PC-3 (cell line): ENCODE measurements at places on chromosomes 7 and 10. TPM values are rescaled to one million over a fixed set of nuclear protein-coding genes. Genes with fewer than 3 reads are reported as not detected.

SUN3 gene
- not detected in 2 replicates for total RNA-seq

HOXA5 gene
- total RNA-seq: 7.0 and 7.5 TPM in 2 replicates

OR9A2 gene
- not detected in 2 replicates for total RNA-seq

GRID1 gene
- not detected in 2 replicates for total RNA-seq

ZNF735 gene
- not detected in 2 replicates for total RNA-seq

NDUFA5 gene
- total RNA-seq: 42.7 and 46.9 TPM in 2 replicates

DNA sequence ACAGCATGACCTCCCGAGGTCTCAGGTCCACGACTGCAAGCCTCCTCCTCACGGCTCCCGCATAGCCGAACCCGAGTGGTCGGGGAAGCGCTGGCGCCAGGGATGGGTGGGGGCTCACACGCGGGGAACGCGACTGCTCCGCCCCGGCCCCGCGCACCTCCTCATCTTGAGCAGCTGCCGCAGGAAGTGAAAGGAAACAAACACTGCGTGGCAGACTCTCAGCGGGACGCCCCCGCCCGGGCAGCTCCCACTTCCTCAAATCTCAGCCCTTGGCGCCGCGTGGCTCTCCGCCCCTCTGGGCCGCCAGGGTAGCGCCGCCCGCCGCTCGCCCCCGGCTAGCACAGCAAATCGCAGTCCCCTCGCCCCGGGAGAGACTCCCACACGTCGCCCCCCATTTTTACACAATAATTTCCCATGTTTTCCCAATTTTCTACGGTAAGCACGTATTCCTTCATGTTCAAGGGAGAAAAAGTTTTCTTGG lies at the start of gene TMEM243:
Gene TMEM243 (minus strand): TSS at position 188 of the 481 bp plus-strand sequence. CDS start 229 bp downstream, outside the sequence.
- H3K4me1 ChIP-seq: peaks cover 8% of the 10 kb centered on the region; the same call in 1 of the 2 replicates
- peak within 1 kb of the TSS; percentile 94 for H3K4me3 ChIP-seq
- peak; percentile 54 for DNase-seq
- H3K27me3 ChIP-seq: no peaks in the 10 kb centered on the region

DNA sequence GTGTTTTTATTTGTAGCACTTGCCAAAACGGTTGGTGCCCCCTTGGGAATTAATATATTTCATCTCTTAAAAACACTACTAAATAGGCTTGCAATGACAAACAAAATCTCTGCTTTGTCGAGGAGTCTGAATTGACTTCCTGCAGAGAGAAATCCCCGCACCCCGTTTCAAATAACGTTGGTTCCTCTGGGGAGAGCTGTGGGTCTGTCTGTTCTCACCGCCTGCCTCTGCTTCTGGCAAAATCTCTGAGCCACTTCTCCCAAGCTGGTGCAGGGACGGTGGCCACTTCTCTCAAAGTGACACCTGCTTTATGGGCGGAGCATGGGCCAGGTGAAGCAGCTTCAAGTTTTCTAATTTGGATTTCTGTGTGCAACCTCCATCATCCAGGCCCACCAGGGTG lies 186.3 kb upstream of the ADARB2 start:
- no peak overlapping the region for H3K27ac ChIP-seq
- no peak overlapping the region for H3K4me3 ChIP-seq
- no peak for DNase-seq
- H3K4me1 ChIP-seq: no peaks in the 10 kb centered on the region
- H3K27me3 ChIP-seq: no peaks in the 10 kb centered on the region
- no peaks in the 10 kb centered on the region for H3K36me3 ChIP-seq

DNA sequence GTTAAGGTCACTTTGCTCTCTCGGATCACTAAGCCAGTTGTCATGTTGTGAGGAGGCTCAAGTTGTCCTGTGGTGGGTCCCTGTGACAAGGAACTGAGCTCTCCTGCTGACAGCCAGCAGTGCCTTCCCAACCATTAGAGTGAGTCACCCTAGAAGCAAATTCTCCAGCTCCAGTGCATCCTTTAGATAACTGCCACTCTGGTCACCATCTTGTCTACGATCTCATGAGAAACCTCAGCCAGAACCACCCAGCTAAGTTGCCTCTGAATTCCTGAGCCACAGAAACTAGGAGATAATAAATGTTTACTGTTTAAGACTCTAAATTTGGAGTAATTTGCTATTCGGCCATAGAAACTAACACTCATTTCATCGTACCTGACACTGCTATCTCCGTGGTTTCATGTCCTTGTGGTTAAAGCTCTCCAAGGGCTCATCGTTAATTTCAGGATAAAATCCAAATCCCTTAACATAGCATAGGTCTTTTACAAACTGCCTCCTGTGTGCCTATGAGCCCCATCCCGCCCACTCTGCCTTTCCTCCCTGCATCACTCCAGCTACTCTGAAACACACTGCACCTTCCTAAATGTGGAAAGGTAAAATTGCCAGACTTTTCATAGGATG lies 56.5 kb upstream of the WIPF3 start:
- no peak overlapping the region for H3K27ac ChIP-seq
- H3K36me3 ChIP-seq: no peaks in the 10 kb centered on the region
- H3K4me1 ChIP-seq: peaks cover 9% of the 10 kb centered on the region
- no peak overlapping the region for H3K4me3 ChIP-seq
- H3K27me3 ChIP-seq: no peaks in the 10 kb centered on the region

DNA sequence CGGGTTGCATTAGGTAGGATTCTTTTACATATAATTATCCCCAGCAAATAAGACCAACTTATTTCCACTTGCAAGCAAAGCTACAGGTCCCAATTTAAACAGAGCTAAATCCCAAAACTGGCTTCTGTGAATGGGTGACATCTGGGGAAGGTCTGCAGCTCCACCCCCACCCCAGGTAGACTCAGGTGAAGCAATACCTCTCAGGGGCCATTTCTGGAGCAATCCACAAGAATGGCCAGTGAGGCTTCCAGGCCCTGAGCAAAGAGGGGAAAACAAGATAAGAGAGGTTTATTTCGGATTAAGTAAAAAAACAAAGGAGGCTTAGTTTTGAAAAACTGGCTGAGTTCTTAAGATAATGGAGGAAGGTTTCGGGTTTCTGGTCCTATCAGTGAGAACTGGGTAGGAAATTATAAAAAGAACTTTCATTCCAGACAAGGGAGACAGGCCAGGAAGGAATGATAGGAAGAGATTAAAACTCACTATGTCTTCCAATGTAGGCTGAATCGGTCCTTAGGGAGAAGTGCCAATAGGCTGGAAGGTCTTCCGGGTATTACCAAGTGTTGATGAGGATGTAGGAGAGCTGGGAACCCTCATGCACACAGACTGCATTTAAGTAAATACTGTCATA lies 25.4 kb downstream of the SH3PXD2A start:
- H3K4me3 ChIP-seq: no peak overlapping the region
- H3K36me3 ChIP-seq: no peaks in the 10 kb centered on the region
- no peak for DNase-seq
- H3K4me1 ChIP-seq: peaks cover 29% of the 10 kb centered on the region

- H3K36me3 ChIP-seq: no peaks in the 10 kb centered on the region
- DNase-seq: peak; percentile 21
- H3K4me3 ChIP-seq: no peak overlapping the region
- no peaks in the 10 kb centered on the region for H3K27me3 ChIP-seq
Measured at GRCh38 chr10:43317422-43317821, 50.6 kb upstream of the RASGEF1A start.

DNA sequence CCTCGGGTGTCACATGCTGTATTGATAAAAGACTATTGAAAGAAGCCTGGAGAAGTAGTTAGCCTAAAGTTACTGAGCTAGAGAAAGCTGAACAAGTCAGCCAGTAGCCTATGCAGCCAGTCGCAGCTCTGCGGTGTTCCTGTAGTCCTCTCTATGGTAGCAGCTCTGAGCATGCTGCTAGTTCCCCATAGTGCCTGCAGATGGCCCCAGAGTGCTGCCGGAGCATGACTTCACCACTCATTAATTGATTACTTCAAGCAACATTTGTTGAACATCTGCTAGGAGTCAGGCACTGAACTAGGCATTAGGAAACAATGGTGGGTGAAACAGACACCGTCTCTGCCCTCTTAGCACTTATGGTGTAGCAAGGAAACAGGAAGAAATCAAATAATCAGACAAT lies 422.7 kb downstream of the SORCS3 start:
- no peaks in the 10 kb centered on the region for H3K27me3 ChIP-seq
- no peak overlapping the region for H3K4me3 ChIP-seq
- no peaks in the 10 kb centered on the region for H3K4me1 ChIP-seq

GRCh38 chr10:102657984-102658724 lies 13.9 kb downstream of the TRIM8 start:
- H3K4me1 ChIP-seq: no peaks in the 10 kb centered on the region
- peaks cover 3% of the 10 kb centered on the region for H3K36me3 ChIP-seq
- no peaks in the 10 kb centered on the region for H3K27me3 ChIP-seq
- no peak overlapping the region for H3K27ac ChIP-seq
- peak; percentile 15 for DNase-seq

- H3K27me3 ChIP-seq: peaks cover 64% of the 10 kb centered on the region
- H3K36me3 ChIP-seq: no peaks in the 10 kb centered on the region
- H3K4me3 ChIP-seq: no peak overlapping the region
- DNase-seq: peak; percentile 42
- no peak overlapping the region for H3K27ac ChIP-seq
Measured at GRCh38 chr7:21641546-21641945, 98.7 kb downstream of the DNAH11 start.

DNA sequence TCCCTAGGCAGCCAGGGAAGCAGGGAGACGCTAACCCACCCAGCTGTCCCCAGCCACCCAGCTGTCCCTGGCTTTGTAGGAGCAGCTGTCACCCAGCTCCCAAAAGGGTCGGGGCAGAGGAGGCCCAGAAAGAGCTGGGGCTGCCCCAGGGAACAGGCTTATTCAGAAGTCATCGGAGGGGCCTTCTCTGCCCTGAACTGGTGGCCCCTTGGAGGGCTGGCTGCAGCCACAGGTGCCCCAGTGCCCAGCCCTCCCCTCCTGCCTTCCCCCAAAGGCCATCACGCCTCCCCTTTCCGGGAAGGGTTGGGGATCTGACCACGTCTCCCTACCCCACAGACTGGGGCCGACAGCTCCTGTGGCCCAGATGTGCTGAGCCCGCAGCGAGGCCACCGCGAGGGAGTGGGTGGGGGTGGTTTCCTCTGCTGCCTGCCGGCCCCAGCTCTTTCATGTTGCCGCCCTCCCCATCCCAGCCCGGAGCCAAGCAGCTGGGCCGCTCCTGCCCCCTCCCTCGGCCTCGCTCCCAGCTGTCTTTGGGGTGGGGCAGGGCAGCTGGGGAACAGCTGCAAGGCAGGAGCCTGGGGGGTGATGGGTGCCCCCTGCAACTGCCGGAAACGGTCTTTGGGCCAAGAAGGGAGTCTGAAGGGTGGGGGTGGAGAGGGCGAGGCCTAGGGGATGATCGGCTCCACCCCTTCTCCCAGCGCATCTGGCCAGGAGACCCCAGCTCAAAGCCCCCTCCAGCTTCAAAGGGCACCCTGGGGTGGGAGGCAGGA lies 16.8 kb downstream of the TRIM8 start:
- H3K4me3 ChIP-seq: no peak overlapping the region
- H3K27me3 ChIP-seq: no peaks in the 10 kb centered on the region
- no peak for DNase-seq
- H3K27ac ChIP-seq: no peak overlapping the region
- H3K4me1 ChIP-seq: no peaks in the 10 kb centered on the region

GRCh38 chr7:105581066-105581811 lies at the start of gene EFCAB10:
EFCAB10 (minus strand) TSS chr7:105581493; CDS start chr7:105581463, 30 bp downstream.
- H3K36me3 ChIP-seq: no peaks in the 10 kb centered on the region
- no peak for DNase-seq
- 0 out of 2 replicates have a peak, but pooled peaks cover 5% of the 10 kb centered on the region for H3K4me1 ChIP-seq
- H3K4me3 ChIP-seq: no peak within 1 kb of the TSS

- H3K4me3 ChIP-seq: no peak overlapping the region
- H3K36me3 ChIP-seq: no peaks in the 10 kb centered on the region
- DNase-seq: no peak
- H3K27me3 ChIP-seq: no peaks in the 10 kb centered on the region
Measured at GRCh38 chr7:135761751-135762488, 13.3 kb upstream of the FAM180A start.

DNA sequence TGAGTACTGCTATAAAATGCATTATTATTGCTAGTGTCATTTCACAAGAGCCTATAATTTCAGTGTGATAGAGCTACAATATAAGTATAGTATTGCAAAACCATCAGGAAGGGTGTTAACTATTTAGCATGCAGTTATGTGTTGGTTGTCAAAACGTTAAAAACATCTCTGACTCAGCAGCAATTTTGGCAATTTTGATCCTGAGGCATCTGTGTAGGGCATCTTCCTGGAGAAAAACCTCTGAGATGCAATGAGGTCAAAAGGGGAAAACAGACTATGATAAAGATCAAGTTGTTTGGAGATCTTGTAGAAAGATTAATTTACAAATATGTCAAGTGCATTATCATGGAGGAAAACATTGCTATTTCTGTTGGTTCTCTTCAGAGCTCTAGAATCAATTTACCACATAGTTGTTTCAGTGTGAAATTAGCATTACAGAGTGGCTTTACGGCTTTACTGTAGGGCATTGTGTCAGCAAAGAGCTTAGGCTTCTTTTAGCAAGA lies 5.3 kb downstream of the CFTR start:
- no peak overlapping the region for H3K27ac ChIP-seq
- peaks cover 32% of the 10 kb centered on the region; the same call in 1 of the 2 replicates for H3K27me3 ChIP-seq
- no peak overlapping the region for H3K4me3 ChIP-seq
- no peaks in the 10 kb centered on the region for H3K36me3 ChIP-seq
- no peaks in the 10 kb centered on the region for H3K4me1 ChIP-seq
- DNase-seq: no peak

GRCh38 chr10:53624722-53625121 lies 852.1 kb upstream of the MBL2 start:
- no peak overlapping the region for H3K4me3 ChIP-seq
- no peaks in the 10 kb centered on the region for H3K36me3 ChIP-seq
- no peaks in the 10 kb centered on the region for H3K27me3 ChIP-seq
- DNase-seq: peak; percentile 61

DNA sequence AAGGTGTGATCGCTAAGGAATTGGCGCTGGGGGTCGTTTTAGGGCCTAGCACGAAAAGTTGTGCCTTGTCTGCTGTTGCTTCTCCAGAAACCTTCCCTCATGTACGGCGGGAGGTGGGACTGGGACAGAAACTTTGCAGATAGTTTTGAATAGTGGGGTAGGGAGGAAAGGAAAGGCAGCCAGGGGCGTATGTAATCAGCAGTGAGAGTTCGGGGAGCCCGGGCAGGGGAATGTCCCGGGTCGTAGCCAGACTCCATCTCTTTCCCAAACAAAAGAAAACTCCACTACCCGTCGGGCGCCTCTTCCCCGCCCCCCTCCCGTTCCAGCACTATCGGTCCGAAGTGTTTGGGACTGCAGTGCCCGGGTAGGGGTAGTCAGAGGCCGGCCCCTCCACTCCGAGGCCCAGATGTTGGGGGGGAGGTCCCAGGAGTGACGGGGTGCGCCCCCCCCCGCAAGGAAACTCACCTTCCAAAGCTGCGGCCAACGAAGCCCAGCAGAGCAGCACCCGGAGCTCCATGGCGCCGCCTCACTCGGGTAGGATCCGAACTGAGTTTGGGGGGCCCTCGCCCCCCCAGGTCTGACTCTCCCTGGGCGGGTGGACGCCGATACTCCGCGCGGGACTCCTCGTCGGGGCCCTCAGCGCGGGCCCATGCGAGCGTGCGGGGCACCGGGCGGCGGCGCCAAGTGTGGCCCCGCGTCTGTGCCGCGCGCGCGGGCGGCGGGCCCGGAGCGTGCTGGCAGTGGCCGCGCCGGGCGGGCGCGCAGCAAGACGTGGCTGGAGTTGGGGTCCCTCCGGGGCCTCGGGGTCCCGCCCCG lies 601 bp downstream of the EPHB4 start:
- DNase-seq: no peak
- H3K4me1 ChIP-seq: peaks cover 5% of the 10 kb centered on the region; the same call in 1 of the 2 replicates
- H3K27me3 ChIP-seq: no peaks in the 10 kb centered on the region
- H3K36me3 ChIP-seq: peaks cover 16% of the 10 kb centered on the region; the same call in 1 of the 2 replicates

- peaks cover 4% of the 10 kb centered on the region; the same call in 1 of the 2 replicates for H3K36me3 ChIP-seq
- H3K27me3 ChIP-seq: no peaks in the 10 kb centered on the region
- DNase-seq: peak; percentile 85
- H3K4me3 ChIP-seq: no peak overlapping the region
- H3K4me1 ChIP-seq: peaks cover 5% of the 10 kb centered on the region
- no peak overlapping the region for H3K27ac ChIP-seq
Measured at GRCh38 chr10:102009801-102010425, 46.1 kb downstream of the ARMH3 start.
